Activated T-cell treated with anti-CD3 and anti-CD28 coated beads, Interleukin-2, amount 50 U/mL, for 48 hours (primary cell): ENCODE measurements at places on chromosomes 6 and 20.

- DNase-seq = no peak
Observed at GRCh38 chr6:34341481-34341971, 50.9 kb downstream of the NUDT3 start.

DNA sequence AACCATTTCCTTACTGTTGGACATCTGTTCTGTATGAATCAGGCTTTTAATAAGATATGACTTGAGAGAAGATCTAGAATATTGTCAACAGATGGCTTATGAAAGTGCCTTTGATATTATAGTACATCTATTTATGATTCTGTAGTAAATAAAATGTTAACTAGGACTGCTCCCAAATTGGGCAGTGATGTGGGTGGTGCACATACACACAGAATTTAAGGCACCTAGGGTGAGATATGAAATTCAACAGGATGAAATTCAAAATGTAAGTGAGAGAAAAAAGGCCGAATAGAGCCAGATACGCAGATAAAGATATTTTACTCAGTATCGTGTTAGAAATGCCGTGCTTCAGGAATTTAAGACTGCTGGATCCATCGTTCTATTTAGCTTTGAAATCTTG, 26.3 kb downstream of the FAM50B start:
- no peak for DNase-seq

DNA sequence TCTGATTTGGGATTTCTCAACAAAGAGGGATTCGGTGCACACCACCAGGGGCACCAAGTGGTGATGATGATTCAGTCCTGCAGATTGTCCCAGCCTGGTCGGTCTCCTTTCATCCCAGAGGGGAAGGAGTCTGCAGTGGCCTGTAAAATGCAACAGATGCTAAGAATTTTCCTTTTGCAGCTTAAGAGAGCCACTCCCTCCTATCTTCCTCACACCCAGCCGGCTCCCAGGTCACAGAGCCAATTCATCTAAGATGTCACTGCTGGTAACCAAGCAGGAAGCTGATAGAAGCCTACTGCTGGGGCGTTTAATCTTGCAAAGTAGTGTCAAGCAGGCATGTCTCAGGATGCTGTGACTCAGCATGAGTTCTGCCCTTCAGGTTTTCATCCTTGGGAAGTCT, 203.8 kb upstream of the LRFN2 start:
- DNase-seq = peak; percentile 18

DNA sequence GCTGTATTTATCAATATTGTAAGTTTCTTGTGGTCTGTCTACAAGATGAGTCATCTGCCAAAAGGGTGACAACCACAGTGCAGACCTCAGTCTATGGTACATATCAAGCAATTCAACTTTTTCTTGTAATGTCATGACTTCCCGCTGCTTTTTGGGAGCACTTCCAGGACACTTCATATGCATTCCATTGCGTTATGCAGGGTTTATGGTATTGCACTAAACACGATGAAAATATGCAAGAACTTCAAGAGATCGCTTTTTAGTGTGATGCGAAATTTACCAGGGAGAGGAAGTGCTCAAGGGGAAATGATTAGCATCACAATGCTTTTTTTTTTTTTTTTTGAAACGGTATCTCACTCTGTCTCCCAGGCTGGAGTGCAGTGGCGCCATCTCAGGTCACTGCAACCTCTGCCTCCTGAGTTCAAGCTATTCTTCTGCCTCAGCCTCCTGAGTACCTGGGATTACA, 166.5 kb downstream of the TFAP2A start:
- no peak for DNase-seq

- DNase-seq = peak; percentile 40
Observed at GRCh38 chr6:157107915-157108651, 215.2 kb downstream of the TMEM242 start.

GRCh38 chr6:43105538-43106222, 29.6 kb downstream of the PTK7 start:
- no peak for DNase-seq

GRCh38 chr6:170114956-170115855, 175.7 kb downstream of the DLL1 start:
- no peak for DNase-seq
